ENCODE measurements at places on chromosomes 3 and 15.

GRCh38 chr3:184590795-184591194 lies 29.2 kb downstream of the EPHB3 start:
- no peak for DNase-seq

GRCh38 chr3:136974670-136975069 lies 16.9 kb downstream of the IL20RB start:
- DNase-seq: no peak

GRCh38 chr3:157261000-157261399 lies 101.1 kb upstream of the CCNL1 start:
- no peak for DNase-seq

- no peak for DNase-seq
Observed at GRCh38 chr3:354432-354831, 157.9 kb downstream of the CHL1 start.

GRCh38 chr3:171442184-171442583 lies 18.0 kb downstream of the TNIK start:
- DNase-seq: no peak

DNA sequence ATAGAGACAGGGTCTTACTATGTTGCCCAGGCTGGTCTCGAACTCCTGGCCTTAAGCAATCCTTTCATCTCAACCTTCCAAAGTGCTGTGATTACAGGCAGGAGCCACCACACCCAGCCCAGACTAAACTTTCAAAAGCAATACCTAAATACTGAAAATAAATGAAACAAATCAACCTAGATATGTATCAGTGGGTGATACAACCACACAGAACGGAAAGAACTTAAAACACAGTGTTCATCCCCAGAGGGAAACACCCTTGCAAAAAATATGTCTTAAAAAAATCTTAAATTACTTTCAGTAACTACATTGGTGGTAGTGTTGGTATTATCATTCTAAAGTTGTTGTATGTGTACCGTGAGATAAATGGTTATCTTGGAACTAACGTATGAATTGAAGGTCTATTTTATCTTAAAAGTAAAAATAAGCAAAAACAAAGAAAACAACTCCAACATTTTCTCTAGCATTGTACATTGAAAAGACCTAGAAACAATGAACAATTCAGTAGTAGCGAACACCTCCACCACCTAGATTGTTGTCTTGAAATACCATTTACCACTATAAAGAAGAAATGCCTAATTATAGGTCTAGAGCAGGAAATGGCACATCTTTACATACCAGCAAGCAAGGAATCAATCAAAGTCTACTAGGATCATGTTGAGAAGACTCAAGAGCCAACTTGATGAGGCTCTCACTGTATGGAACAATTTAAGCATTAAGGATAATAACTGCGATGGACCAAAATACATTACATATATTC lies 24.7 kb downstream of the SLTM start:
- DNase-seq: no peak

DNA sequence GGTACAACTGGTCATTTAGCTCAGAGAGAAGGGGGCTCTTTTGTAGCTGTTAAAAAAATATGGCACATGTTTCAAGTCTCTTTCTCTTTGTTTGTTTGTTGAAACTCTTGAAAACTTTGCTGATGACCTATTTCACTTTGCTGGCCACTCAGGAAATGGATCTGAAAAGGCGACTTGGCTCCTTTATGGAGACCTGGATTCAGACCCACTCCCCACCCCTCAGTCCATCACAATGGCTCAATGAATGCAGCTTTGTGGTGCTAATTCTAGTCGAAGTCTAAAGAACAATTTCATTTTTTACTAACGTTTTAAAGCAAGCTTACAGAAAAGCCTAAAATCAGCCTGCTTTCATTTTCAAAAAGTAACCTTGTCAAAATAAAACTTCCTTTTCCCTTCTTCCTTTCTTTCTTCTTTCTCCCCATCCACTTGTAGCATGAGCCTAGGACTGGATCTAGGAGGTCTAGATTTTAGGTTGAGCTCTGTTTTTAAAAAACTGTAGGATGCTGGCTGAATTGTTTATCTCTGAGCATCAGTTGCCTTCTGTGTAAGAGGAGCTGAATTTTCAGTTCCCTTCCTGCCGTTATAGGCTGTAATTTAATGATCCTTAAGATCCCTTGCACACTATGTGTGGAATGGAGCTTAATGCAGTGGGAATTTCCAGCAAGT lies 165.5 kb upstream of the FEZF2 start:
- no peak for DNase-seq

GRCh38 chr3:114884213-114884923 lies 262.7 kb downstream of the ZBTB20 start:
- no peak for DNase-seq

DNA sequence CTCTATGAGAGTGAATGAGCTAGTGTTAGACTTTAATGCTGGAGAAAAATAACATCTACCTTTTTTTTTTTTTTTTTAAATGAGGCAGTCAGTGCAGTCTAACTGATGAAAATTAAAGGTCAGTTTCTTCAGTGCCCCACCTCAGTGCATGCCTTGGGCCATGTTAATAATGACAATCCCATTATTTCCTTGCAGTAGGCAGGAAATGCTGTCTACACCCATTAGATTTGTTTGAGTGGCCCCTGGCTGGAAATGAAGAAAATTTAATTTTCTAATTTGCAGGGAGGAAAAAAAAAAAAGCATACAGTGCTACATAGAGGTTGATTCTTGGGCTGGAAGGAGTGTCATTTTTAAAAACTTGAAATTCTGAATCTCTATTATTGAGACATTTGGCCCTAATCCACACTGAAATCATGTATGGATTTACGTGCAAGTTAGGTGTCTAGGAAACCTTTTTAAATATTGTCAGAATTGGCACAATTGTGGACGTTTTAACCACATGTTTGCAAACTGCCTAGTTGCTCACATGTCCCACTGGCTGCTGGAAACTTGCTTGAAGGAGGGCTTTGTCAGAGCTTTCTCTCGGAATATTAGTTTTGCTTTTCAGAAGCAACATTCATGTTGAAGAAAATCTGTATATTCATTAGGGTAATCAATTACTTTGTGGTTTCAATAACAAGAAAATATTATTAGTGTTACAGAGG lies 18.4 kb downstream of the FNDC3B start:
- no peak for DNase-seq

GRCh38 chr3:19547665-19548464 lies 386.2 kb downstream of the EFHB start:
- DNase-seq: no peak

GRCh38 chr15:78302579-78303312 lies 3.3 kb upstream of the SKIC8 start:
- no peak for DNase-seq

- DNase-seq: no peak
Observed at GRCh38 chr15:33894193-33894592, 74.1 kb upstream of the CHRM5 start.

DNA sequence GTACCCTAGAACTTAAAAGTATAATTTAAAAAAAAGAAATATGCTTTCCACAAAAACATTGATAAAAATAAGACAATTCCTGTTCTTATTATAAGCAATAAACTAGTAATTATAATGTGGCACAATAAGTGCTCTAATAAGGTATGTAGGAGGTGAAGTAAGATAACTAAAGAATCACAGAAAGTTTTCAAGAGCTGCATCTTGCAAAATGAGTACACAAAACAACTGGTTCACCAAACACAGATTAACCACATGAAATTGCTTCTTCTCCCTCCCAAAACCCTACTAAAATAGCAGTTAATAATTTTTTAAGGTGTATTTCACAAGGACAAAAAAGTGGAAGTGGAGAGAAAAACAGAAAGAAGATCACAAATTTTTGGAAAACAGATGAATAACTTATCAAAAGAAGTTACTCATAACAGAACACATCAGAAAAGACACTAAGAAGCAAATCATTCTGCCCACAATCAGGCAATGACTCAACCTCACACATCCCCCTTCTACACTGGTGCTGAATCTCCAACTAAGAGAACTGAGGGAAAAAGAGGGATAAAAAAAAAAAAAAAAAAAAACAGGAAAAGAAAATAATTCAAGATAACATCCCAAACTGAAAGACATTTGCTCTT lies 64.2 kb downstream of the TBC1D5 start:
- no peak for DNase-seq

Measured in activated CD8-positive, alpha-beta memory T cell treated with anti-CD3 and anti-CD28 coated beads, Interleukin-2, amount 10 ng/mL, durations not matched to agents 7 days and 5 days (primary cell).